Stimulated activated CD4-positive, alpha-beta T cell treated with anti-CD3 and anti-CD28 coated beads, Interleukin-1b, Interleukin-23, amount 100 ng/mL, for 1 hour (primary cell): ENCODE measurements at places on chromosomes 5 and 9.

GRCh38 chr9:23232831-23233230, 593.2 kb downstream of the ELAVL2 start:
- DNase-seq = no peak

- DNase-seq = no peak
These were observed 282.4 kb upstream of the KLF9 start for GRCh38 chr9:70696694-70697335.

GRCh38 chr5:136295914-136296313, 69.4 kb downstream of the TRPC7 start:
- DNase-seq = no peak

DNA sequence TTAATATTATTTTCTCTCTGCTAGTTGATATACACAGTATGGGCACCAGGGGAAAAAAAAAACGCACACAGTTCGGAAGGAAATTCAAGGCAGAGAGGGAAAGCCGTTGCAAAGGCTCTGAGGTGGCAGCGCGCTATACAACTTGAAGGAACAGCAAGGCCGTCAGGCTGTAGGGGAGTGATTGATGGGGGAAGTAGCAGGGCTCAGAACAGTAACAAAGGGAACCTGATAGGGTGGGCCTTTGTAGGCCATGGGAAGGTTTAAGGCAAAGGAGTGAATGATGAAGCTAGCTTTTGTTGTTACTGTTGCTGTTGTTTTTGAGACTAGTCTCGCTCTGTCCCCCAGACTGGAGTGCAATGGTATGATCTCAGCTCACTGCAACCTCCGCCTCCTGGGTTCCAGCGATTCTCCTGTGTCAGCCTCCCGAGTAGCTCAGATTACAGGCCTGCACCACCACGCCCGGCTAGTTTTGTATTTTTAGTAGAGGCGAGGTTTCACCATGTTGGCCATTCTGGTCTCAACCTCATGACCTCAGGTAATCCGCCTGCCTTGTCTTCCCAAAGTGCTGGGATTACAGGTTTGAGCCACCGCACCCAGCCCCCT, 27.0 kb downstream of the AQP7 start:
- no peak for DNase-seq

DNA sequence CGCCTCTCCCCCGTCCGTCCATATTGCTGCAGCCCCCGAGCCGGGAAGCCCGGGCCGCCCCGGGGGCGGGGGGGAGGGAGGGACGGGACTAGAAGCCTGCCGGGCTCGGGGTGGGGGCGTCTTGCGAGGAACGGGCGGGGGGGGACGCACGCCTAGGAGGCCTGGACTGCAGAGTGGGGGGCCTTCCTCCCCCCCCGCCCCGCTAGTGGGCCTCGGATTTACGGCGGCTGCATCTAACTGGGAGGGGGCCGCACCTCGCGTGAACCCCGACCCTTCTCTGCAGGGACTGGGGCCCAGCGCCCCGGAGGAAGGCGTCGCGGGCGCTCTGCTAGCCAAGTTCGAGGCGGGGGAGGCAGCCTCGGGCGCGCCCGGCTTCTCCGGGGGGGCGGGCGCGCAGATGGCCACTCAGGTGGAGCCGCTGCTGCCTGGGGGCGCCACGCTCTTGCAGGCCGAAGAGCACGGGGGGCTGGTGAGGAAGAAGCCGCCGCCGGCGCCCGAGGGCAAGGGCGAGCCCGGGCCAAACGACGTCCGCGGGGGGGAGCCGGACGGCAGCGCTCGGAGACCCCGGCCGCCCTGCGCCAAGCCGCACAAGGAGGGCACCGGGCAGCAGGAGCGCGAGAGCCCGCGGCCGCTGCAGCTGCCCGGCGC, at the start of gene LARP1:
Gene LARP1 (plus strand): TSS at position 17 of the 648 bp plus-strand sequence. CDS start 381 bp downstream, at position 398.
- DNase-seq = no peak
